Fibroblast of pulmonary artery (primary cell): ENCODE measurements at places on chromosomes 6 and 20.

- DNase-seq: no peak
These were observed 54.7 kb downstream of the RAB44 start for GRCh38 chr6:36752187-36752885.

GRCh38 chr20:33099843-33100538 lies 20.5 kb downstream of the BPIFB4 start:
- DNase-seq: no peak

DNA sequence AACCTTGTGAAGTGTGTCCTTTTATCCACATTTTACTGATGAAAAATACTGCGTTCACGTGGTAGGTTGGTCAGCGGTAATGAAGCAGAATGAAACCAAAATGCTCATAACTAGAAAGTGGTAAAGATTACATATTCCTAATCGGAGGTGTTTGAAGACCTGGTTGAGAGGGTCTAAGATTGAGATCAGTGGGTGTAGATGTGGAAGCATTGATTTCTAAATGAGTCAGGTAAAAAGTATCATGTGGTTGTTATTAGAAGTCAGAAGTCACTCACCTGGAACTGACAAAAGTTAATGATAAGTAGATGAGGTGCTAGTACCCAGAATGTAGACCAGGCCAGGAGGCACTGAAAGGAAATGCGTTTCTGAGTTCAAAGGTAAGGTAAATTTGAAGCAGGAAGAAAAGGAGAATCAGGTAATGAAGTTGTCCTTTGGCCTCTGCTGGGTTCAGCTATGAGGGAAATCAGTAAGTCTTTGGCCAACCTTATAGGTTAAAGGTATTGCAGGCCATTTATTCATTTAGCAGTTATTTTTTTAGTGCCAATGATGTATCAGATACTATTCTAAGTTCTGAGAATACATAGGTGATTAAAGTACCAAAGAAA lies 31.2 kb downstream of the FAM83B start:
- DNase-seq: no peak

GRCh38 chr6:82511546-82511945 lies 147.9 kb downstream of the TPBG start:
- DNase-seq: no peak

DNA sequence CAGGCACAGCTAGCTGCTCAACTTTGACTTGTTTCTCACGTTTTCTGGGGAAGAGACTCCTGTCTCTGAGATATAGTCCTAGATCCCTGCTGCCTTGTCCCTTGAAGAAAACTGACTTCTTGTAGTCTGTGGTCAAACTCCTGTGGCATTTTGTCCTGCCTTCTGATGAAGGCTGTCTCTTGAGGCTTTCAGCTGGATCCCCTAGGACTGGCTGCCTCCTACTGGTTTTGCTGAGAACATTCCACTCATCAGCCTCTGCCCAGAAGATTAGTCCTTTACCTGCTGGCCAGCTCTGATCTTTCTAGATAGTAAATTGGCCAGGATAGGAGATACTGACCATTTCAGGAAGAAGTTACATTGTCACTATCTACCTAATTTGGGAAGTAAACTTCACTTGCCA lies 71.9 kb upstream of the CNR1 start:
- peak; percentile 3 for DNase-seq

DNA sequence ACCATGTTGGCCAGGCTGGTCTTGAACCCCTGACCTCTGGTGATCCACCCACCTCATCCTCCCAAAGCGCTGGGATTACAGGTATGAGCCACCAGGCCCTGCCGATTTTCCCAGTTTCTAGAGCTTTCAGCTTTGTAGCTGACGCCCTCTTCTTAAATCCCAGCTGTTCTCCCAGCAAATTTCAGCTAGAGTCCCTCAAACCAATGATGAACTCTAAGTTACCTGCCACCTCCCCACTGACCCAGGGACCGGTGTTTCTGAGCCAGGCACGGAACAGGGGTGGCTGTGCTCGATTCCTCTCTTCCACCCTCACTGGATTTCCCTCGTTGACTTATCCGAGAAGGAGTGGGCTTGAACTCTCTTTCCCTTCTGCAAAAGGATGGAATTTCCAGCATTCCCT lies 39.1 kb downstream of the SUN5 start:
- DNase-seq: no peak

DNA sequence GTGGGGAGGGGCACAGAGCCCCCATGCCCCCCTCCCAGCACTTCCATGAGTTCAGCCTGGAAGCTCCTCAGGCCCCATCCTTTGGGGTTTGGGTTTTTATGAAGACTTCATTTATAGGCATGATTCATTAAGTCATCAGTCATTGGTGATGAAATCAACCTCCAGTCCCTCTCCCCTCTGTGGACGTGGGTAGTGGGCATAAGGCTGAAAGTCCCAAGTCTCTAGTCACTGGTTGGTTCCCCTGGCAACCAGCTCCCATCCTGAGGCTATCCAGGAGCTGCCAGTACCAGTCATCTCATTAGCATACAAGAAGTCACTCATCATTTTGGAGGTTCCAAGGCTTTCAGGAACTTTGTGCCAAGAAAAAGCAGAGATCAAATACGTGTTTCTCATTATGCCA lies 9.2 kb downstream of the TGM3 start:
- DNase-seq: no peak

GRCh38 chr6:124961777-124962638 lies at the start of gene RNF217:
TSS of gene RNF217 (plus strand) at chr6:124962437. CDS start at chr6:124962545, 108 bp downstream.
- DNase-seq: peak; percentile 84

- no peak for DNase-seq
These were observed 3.7 kb upstream of the SLC17A2 start for GRCh38 chr6:25934156-25934555.

DNA sequence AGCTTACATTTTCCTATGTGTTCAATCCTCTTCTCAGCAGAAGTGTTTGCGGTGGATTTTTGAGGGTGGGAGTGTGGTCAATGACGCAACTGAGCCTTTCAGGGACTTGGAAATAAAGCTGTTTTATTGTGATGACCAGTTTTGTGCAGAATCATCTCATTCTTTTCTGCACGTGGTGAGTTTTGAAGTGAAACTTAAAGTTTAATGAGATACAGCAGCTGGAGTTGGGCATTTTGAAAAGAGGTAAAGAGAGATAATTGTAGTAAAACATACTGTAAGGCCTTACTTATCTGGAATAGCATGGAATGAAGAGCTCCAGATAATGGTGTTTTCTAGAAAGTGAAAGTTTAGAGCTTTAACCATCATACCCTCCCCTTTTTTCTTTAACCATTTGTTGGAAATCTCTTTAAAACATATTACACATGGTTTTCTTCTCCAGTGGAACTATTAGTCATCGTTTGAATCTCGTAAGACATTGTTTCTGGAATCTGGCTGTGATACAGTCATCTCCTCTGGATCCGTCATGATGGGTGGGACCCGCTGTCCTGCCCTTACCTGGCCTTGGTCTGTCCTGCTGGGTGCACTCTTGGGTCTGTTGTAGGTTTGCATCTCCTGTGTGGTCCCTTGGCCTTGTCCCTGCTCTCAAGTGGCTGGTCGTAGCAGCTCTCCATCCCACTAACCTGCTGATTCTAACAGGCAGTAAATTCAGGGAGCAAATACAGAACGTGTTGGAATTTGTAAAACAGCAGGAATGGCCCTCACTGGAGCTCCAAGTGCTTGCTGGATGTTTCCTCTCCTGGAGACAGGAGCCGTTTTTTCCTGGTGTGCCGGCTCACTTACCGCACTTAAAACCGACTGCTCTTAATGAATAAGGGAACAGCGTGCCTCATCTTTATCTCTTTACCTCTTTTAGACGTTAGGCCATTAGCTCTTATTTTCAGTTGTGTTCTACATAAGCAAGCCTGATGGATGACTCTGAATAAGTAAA lies 29.8 kb downstream of the UST start:
- DNase-seq: peak; percentile 83

- peak; percentile 85 for DNase-seq
These were observed 13.4 kb upstream of the SERPINB1 start for GRCh38 chr6:2855061-2855519.

GRCh38 chr6:165662749-165663376 lies at the start of gene PDE10A:
TSS of gene PDE10A (minus strand) at chr6:165663241. CDS start at chr6:165662811, 430 bp downstream.
- DNase-seq: peak; percentile 80

DNA sequence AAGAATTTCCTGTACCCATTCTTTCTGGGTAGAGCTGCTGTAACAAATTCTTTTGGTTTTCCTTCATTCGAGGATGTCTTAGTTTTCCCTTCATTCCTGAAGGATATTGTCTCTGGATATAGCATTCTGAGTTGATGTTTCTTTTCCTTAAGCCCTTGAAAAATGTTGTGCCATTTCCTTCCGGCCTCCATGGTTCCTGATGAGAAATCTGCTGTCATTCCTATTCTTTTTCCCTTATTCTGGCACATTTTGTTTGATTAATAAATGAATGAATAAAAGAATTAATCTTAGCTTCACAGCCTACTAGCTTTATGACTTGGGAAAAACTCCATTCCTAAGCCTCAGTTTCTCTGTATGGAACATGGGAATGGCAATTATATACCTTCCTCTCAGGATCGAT lies 173.1 kb downstream of the EYA2 start:
- DNase-seq: no peak
